ENCODE measurements at places on chromosomes 5 and 9.
A peak's percentile ranks its signal among the peaks of the same experiment; 100 is the strongest.

DNA sequence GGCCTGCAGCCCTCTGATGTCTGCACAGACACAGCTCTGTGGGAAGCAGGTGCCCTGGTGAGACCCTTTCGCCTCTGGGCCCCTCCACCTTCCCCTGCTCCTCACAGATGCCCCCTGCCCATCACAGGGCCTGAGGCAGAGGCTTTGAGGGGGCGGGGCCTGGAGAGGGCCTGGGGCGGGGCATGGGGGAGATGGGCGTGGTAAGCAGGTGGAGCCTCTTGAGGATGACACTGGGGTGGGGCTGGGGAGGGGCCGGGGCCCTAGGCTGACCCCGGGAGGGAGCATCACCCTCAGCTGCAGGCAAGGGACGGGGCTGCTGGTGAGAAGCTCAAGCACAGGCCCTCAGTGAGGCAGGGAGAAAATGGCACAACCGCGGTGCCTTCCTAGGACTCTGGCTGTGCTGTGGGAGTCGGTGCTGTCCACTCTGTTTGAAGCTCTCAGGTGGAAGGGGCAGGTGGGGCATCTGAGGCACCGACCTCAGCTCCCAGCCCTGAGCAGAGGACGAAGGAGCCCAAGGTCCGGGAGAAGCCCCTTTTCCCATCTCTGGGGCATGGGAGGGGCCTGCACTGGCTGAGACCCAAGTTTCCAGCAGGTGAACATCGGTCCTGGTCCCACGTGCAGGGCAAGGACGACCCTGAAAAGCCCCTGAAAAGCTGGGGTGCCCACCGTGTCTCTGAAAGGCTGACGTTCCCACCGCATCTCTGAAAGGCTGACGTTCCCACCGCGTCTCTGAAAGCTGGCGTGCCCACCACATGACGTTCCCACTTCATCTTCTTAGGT is 17.5 kb upstream of the SLC9A3 start:
- DNase-seq, result no peak

DNA sequence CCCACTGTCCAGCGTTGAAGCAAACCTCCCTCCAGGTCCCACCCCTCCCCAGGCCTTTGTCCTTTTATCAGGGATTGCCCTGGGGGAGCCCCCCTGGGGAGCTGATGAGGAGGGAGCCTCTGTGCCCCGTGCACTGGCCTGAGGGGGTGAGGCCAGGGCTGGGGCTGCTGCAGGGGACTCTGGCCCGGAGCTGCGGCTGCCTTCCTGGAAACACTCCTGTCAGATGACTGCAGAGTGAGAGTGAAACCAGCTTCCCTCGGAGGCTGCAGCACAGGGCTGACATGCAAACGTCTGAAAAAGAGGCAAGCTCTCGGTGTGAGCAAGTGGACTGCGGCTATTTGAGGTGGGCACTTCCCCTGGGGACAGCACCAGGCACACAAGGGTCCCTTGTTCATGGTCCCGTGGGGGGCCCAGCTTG is 4.6 kb upstream of the TRAF2 start:
- no peak for DNase-seq

DNA sequence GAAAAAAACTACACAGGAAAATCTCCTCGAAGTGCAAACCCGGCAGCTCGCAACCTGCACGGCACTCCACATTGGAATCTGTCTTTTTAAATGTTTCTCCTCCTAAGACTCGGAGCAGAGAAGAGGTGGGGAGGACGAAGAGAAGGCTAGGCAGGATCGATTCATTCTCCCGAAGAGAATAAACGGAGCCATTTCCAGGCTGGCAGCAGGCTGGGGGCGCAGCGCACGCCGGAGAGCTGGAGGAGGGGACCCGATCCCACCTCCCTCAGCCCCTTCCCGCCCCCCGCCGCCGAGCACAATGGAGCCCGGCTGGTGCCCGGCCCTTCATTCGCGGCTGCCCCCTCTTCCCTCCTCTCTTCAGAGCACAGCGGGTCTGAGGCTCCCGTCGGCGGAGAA is 628 bp downstream of the HOMER1 start:
- DNase-seq, result no peak

GRCh38 chr5:116557669-116558271 is 16.9 kb downstream of the SEMA6A start:
- DNase-seq, result no peak

DNA sequence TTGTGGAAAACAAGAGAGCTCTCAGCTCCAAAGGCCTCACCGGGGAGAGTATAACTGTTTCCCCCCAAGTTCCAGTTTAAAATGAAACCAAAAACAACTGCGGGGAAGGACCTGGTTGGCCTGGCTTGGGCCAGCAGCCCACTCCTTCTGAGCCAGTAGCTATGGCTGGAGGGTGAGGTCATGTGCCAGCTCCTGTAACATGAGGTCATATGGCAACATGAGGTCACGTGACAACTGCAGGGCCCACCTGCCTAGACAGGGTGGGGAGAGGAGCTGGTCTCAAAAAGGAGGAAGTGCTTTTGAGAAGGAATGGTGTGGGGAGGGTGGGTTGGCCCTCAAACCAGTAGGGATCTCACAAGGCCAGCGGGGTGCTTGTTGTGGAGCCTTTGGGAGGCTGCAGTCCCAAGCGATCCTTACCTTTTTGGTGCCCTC is 29.3 kb upstream of the CRB2 start:
- DNase-seq, result no peak

DNA sequence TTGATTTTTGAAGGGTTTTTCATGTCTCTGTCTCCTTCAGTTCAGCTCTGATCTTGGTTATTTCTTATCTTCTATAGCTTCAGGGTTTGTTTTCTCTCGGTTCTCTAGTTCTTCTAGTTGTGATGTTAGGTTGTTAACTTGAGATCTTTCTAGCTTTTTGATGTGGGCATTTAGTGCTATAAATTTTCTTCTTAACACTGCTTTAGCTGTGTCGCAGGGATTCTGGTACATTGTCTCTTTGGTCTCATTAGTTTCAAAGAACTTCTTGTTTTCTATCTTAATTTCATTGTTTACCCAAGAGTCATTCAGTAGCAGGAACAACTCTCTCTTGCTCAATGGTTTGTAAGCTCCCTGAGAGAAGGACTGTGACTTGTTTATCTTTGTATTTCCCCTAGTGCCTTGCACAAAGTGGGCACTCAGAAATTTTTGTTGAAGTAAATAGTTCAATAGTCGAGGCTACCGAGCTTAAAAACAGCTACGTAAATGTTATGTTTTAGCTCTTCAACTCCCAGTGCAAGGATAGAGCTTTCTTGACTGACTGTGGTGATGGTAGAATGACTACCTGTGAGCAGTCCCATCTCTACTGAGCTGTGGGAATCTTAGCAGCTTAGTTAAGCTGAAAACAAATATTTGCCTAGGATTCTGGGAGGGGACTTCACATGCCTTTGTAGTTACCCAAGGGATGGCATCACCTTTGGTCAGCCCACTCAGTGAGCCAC is 225.8 kb upstream of the ELL2 start:
- DNase-seq, result no peak

DNA sequence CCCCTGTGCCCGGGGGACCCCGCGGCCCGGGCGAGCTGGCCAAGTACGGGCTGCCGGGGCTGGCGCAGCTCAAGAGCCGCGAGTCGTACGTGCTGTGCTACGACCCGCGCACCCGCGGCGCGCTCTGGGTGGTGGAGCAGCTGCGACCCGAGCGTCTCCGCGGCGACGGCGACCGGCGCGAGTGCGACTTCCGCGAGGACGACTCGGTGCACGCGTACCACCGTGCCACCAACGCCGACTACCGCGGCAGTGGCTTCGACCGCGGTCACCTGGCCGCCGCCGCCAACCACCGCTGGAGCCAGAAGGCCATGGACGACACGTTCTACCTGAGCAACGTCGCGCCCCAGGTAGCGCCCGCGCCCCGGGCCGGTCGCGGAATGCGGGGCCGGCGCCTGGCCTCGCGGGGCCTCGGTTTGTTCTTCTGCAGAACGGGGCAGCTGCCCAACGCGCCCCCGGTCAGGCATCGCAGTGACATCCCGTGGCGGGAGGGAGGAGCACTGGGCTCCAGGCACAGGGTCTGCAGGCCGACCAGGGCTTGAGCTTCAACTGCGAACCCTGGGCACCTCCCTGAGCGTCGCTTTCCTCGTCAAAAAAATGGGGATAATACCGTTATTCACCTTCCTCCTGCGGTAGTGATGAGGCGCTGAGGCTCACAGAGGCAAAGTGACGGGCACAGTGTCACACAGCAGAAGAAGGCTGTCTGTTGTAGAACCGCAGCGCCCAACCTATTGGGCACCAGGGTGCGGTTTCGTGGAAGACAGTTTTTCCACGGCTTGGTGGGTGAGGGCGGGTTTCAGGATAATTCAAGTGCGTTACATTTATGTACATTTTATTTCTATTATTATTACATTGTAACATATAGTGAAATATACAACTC is 777 bp downstream of the ENDOG start:
- no peak for DNase-seq

DNA sequence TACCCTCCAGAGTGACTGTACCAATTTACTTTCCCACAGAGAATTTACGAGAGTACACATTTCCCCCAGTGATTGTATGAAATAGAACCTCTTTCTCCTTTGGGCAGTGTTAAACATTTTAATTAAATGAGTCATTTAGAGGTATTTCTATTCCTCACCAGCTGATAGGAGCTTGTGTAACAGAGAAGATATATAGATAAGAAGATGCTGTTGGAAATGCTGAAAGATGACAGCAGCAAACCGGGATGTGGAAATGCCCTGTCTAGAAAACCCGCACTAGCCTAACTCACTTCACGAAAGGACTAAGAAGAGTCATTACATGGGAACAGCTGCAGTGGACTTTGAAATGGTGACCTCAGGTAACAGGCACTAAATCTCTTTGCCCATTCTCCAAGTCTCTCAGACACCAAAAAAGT is 68.3 kb downstream of the LPAR1 start:
- peak; percentile 65 for DNase-seq
